ENCODE measurements at places on chromosomes 13 and 19. TPM values are rescaled to one million over a fixed set of nuclear protein-coding genes. Genes with fewer than 3 reads are reported as not detected.

Gene SPRY2
- 28.2 TPM for polyA plus RNA-seq

Gene GPR18
- 1.1 TPM for polyA plus RNA-seq

Gene TNFRSF19
- polyA plus RNA-seq: 1.0 TPM

Gene ZNF491
- polyA plus RNA-seq: 2.3 TPM

Gene ICAM4
- not detected for polyA plus RNA-seq

Gene F10
- not detected for polyA plus RNA-seq

Gene SHC2
- 1.2 TPM for polyA plus RNA-seq

Gene ATP4A
- polyA plus RNA-seq: not detected

Gene CD37
- polyA plus RNA-seq: 9.6 TPM

Gene LGALS14
- not detected for polyA plus RNA-seq

Data from Purkinje cell (primary cell).